ENCODE measurements at places on chromosomes 2 and 18.

DNA sequence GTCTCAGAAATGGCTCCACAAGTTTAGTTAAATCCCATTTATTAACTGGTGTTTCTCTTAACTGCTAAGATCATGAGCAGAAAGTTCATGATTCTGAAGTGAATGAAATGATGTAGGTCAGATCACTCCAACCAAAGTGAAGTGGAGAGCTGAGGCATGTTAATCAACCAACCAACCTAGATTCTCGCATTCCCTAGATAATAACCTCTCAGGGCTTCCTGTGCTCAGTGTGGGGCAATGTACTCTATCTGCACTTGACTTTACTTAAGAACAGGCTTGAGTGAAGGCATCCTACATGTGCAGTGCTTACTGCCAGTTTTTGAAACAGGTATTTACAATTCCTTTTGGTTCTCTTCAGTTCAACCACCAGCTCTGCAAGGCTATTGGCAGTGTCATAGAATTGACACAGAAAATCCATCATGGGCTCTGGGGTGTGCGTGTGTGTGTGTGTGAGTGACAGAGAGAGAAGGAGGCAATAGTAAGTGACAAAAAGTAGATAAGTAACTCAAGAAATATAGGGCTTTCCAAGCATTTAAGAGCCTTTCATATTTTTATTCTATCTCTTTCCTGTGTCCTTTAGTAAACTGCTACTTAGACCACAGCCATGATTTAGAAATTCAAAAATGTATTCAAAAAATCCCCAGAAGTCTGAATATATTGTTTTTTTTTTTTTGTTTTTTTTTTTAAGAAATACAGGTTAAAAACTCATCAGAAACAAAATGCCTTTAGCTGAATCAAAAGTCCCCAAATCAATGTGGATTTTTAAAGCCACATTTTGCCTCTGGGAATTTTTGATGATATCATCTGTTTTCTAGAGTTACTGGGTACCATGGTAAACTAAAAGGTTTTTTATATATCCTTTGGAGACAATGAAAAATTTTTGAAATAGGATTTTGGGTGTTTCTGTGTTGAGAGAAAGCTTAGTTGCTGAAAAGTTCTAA, 28.6 kb downstream of the DOCK10 start:
- no peak for DNase-seq

DNA sequence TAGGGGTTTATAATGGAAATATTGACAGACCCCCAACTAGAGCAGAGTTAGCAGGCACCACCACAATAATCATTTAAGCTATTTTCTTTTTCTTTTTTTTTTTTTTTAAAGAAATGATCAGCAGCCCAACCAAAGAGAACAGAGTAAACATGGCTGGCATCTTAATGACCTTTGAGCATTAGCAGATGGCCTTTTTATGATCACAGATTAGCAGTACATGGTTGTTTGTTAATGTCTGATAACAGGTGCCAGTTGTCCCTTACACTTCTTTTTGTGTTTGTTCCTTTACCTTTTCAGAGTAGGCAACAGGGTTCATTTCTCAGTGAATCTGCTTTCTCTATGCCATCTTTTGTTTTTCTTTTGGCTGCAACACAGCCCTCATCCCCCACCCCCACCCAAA, 747.0 kb downstream of the BCL11A start:
- no peak for DNase-seq

DNA sequence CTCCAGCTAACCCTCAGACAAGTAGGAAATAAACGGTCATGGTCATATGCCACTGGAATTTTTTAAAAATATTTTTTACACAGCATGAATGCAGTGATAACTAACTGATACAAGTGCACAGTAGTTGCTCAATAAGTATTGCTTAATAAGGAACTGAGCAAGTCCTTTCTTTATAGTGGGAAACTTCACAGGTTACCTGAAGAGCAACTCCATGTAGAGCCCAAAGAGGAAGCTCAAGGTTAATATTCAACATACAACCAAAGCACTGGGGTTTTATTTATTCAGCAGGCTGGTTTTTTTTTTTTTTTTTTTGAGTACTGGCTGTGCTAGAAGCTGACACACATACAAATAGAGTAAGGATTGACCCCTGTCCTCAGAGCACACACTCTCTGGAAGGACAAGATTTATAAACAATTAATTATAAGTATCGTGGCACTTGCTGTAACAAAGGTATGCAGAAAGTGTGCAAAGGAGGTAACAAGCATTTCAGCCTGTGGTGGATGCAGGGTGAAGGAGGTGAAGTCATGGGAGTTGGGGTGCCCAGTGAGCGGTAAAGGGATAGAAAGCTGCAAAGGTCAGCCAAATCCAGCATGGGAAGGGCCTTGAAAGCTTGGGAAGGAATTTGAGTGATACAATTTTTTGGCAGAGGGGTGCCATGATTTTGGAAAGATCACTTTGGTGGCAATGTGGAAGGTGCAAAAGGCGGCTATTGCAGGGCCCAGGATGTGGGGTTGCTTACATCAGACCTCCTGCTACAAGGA, 52.7 kb downstream of the ATOH8 start:
- no peak for DNase-seq

DNA sequence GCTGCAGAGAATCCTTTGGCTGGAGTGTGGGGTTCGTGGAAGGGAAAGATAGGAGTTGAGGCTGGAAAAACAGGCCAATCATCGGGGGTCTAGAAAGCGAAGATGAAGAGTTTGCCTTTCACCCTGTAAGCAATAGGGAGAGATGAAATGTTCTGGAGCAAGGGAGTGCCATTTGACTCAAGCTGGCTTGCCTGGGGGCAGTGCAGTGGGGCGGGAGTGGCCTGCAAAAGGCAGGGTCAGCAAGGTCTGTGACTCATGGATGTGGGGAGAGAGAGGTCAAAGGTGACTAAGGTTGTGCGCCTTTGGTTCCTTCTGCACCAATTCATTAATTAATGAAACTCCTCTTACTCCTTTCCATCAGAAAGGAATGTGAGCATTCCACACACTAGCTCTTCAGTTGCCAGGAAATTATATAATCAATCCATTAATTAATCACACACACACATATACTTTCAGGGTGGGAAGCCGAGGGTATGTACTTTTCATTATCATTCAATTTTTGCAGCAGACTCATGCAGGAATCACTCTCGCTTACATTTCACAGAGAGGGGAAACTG, 227.6 kb downstream of the MYCN start:
- DNase-seq, result peak; percentile 38

DNA sequence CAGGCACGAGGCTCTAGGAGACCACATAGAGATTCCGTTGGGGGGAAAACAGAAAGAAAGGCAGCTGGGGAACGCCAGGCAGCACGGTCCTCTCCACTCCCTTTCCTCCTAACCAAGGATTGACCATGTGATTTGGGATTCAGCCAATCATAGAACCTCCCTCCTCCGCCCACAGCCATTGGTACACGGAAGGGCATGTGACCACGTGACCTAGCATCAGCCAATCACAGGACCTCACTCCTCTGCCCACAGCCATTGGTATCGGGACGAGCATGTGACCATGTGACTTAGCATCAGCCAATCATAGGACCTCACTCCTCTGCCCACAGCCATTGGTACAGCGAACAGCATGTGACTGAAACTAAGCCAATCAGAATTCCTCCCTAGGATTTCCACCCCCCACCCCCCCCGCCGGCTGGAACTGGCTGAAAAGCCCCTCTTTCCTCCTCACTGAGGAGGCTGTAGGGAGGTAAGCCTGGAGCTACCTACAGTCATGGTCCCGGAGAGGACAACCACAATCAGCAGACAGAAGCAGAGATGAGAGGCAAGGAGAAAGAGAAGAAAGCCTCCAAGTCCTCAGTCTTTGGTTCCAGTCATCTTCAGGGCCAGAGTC, 7.6 kb downstream of the SERPINE2 start:
- DNase-seq, result no peak

DNA sequence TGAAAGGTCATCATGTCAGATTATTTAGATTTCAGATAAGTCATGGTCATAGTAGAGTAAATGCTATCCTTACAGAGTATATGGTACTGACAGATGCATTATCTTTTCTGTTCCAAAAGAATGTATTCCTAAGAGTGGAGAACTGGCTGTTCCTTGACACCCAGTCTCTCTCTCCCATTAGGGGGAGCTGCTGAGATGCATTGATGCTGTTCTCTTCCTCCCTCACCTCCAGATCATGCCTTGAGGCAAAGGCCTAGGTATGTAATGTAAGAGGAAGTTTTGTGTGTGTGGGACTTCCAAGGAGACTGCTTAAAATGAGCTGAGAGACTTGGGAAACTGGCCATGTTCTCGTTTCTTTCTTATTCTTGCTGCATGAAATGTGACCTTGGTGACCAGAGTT, 979.5 kb upstream of the CELF4 start:
- peak; percentile 52 for DNase-seq

DNA sequence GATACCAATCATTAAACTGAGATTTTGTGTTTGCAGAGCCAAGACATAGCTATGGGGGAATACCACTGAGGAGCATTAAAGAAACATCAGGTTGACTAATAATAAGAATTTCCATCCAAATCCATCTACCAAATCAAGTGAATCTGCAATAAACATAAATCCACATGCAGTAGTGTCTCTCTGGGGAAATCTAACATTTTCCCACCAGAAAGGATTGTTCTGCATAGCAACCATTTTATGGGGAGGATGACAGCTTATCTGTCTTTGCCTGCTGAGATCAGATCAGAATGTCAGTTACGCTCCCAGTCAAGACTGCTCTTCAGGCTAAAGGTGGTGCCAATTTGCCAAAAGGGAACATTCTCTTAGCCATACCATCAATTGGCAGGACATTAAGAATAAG, 1098.9 kb upstream of the CHAC2 start:
- no peak for DNase-seq

- DNase-seq, result no peak
Measured at GRCh38 chr2:52510432-52510831, 1257.2 kb upstream of the CHAC2 start.

- peak; percentile 99 for DNase-seq
Measured at GRCh38 chr18:50287441-50288347, at the start of gene CXXC1. TSS of gene CXXC1 (minus strand) at chr18:50287692. CDS start at chr18:50287589, 103 bp downstream.

DNA sequence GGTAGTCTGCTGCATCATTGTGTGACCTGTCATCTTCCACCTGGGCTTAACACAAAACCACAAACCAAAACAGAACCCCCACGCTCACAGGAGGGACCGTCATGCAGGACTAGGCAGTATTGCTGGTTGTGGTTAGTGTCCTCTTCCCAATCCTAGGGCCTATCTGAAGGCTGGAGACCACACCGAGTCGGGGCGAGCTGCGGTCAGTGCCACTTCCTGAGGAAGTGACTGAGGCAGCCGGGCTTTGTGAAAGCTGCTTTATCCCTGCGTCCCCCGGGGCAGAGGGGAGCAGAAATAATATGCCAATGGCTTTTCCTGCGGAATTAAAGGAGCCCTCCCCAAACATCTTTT, 22.9 kb downstream of the ZNF532 start:
- no peak for DNase-seq

Measured in H1 (cell line).